ENCODE measurements at places on chromosomes 13 and 19. TPM values are rescaled to one million over a fixed set of nuclear protein-coding genes. Genes with fewer than 3 reads are reported as not detected.

DNA sequence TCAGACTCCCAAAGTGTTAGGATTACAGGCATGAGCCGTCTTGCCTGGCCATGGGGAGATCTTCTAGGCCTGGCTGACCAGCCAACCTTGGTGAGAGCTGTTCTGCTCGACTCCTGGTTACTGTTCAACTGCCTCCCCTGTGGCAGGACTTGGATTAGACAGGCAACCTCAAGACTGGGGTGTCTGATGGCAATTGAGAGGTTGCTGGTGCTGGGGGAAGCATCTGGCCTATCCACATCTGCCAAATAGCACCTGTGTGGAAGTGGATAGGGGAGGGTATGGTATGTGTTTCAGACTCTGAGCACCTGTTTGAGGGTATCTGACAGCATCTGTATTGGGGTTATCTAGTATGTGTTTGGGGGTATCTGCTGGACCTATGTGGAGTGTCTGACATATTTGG lies 44.7 kb downstream of the ARHGEF18 start:
- DNase-seq = no peak

DNA sequence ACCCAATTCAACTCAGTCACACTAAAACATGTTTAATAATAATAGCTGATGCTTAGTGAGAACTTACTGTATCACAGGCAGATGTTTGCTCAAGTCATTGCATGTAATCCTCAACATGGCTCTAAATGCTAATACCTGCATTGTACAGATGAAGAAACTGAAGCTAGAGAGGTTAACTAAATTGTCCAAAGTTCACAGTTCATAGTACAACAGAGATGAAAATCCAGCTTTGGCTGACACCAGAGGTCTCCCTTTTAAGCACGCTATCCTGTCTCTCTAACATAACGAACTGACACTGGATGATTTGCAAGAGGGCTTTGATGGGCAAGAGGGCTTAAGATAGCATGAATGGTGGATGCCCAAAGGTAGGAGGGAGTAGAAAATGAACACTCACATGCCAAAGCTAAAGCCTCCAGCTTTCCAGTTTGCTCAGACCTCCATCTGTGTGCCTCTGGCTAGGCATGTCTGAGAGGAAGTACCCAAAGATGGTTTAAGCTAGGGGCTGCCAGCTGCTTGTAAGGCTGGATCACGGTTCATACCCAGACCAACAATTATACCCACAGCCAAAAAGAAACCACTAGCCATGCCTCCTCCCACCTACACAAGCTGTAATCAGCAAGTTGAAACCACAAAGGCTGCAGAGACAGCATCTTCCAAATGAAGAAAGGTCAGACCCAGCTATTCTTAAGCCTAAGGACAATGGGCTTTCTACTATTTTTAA lies 196.9 kb upstream of the UBL3 start:
- peak; percentile 72 for DNase-seq

DNA sequence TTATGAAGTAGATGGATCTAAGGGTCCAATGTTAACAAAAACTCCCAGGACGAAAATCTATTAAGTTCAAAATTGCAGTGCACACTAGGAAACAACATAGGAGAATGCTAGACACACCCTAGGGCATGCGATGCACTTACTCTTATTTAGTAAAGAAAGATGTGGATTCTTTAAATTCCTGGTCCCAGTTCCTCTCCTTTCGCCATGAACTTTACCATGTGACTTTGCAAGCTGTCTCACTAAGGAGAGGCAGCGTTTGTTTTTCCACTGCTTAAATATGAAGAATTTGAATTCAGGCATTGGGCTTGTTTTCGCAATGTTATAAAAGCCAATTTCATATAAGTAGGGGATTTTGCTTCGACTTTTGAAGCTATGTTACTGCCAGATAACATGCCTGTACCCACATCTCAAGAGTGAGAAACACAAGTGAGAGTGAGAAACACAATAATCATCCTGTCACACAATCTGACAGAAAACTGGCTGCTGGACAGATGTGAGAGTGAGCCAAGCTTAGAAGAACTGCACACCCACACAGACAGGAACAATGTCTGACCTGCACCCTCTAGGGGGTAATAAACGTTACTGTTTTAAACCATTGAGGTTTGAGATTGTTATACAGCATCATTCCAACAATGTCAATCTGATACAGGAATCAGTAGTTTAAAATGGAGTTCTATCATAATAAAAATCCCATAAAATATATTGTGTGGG lies 1308.4 kb downstream of the SLITRK5 start:
- no peak for DNase-seq

GRCh38 chr13:111282425-111282824 lies 38.0 kb upstream of the TEX29 start:
- DNase-seq = no peak

The MAG gene
- total RNA-seq = not detected

The IGFL1 gene
- total RNA-seq = not detected

DNA sequence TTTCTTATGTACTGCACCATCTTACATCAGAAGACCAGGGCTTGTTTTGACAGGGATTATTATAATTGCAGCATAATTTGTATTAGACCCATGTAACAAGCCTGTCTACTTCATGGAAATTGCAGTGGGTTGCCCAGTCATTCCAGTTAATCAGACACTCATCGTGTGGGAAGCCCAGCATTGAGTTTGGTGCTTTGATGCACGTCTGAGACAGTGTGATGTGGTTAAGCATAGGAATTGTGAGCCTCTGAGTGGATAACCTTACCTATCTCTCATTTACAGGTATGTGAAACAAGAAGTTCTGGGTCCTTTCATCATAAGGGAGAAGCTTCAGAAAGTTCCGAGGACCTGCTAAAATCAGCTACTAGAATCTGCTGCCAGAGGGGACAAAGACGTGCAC lies 12.8 kb downstream of the RGCC start:
- DNase-seq = no peak

DNA sequence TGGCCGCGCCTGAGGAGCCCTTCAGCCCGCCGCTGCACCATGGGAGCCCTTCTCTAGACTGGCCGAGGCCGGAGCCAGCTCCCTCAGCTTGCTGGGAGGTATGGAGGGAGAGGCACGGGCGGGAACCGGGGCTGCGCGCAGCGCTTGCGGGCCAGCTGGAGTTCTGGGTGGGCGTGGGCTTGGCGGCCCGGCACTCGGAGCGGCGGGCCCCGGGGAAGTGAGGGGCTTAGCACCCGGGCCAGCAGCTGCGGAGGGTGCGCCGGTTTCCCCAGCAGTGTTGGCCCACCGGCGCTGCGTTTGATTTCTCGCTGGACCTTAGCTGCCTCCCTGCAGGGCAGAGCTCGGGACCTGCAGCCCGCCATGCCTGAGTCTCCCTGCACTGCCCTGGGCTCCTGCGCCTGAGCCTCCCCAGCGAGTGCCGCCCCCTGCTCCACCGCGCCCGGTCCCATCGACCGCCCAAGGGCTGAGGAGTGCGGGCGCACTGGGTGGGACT lies 1890.0 kb upstream of the PCDH20 start:
- DNase-seq = no peak

The CATSPERD gene
- not detected for total RNA-seq

- no peak for DNase-seq
Measured at GRCh38 chr13:46874006-46874405, 22.8 kb downstream of the HTR2A start.

GRCh38 chr13:53240401-53241025 lies 211.9 kb downstream of the OLFM4 start:
- DNase-seq = no peak

DNA sequence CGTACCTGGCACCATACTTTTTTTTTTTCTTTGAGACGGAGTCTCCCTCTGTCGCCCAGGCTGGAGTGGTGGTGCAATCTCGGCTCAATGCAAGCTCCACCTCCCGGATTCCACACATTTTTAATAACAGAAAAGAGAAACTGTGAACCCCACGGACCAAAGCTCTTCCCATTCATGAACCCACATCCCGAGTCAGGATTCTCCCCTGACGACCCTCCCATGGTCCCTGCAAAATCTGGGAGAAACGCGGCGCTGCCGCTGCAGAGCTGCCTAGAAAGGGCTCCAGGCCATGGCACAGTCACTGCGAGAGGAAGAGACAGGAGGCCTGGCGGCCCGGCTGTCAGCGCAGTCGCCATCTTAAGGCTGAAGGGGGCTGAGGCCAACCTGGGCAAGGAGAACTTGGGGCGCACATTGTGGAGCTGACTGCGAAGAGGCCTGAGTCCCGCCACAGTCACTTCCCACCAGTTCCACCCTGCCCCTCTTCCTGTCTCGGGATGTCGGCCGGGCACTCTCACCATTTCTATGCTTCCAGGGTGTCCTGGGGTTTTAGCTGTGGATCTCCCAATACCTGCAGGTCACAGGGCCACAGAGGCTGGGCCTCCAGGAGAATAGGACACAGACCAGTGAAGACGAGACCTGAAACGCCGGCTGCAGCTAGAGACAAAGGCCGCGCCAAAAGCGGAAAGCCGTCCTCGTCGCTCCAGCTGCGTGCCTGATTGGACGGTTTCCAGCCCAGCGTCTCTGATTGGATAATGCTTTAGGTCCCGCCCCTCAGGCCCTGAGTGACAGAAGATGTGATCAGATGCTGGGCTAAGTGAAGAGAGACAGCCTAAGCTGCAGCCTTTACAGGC lies 71.0 kb downstream of the ZNF486 start:
- DNase-seq = peak; percentile 89

DNA sequence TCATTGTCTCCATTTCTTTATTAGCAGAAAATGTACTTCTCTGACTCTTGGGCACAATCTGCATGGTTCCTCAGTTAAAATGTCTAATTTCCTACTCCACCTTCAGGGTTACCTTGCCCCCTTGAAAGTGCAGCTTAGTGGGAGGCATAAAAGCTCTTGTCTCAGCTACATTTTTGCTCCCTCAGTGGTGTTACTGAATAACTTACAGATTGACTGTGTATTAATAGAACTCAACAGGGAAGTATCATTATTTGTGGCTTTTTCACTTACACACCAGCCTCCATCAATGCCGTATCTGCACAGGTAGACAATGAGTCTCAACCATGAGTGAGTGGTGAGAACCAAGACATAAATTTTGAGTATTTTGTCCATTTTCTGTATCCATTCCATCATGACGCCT lies 456.2 kb upstream of the MIR17HG start:
- DNase-seq = no peak

- peak; percentile 99 for DNase-seq
Measured at GRCh38 chr19:39412100-39412866, at the start of gene PLEKHG2. Gene PLEKHG2 (plus strand): TSS chr19:39412669. CDS start chr19:39414087, 1,418 bp downstream.

DNA sequence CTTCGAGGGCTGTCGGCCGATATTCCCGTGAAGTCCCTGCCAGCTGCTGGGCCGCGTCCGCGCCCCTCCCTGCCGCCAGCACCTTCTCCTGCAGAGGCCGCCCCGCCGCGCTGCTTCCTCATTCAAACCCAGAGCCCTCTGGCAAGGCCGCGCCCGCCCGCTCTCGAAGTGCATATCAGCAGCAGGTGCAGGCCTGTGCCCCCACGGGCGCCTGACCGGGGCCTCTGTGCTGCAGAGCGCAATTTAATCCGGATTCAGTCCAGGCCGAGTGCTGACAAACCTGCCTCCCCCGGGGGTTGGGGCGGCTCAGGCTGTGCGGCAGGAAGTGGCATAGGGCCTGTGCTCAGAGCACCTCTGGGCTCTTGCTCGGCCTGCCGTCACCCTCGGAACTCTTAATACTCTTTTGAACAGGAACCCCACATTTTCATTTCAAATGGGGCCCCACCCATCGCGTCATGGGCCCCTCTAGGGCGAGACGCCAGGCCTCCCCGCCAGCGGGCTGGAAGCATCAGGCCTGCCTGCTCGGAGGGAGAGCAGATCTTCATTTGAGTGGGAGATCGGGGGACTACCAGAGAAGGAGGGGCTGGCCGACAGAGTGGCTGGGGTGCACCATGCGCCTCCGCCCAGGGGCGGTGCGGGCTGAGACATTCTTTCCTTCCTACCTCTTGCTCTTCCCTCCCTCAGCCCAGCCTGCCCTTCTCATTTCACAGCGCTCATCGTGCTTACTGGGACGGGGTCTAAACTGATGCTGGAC lies 125.7 kb downstream of the TNFRSF19 start:
- no peak for DNase-seq

GRCh38 chr19:12287958-12288500 lies 6.7 kb downstream of the ZNF44 start:
- DNase-seq = no peak

GRCh38 chr13:67069117-67069767 lies 160.9 kb downstream of the PCDH9 start:
- no peak for DNase-seq

The ZNF835 gene
- not detected for total RNA-seq

- DNase-seq = no peak
Measured at GRCh38 chr19:41652250-41652649, 25.4 kb upstream of the CEACAM4 start.

DNA sequence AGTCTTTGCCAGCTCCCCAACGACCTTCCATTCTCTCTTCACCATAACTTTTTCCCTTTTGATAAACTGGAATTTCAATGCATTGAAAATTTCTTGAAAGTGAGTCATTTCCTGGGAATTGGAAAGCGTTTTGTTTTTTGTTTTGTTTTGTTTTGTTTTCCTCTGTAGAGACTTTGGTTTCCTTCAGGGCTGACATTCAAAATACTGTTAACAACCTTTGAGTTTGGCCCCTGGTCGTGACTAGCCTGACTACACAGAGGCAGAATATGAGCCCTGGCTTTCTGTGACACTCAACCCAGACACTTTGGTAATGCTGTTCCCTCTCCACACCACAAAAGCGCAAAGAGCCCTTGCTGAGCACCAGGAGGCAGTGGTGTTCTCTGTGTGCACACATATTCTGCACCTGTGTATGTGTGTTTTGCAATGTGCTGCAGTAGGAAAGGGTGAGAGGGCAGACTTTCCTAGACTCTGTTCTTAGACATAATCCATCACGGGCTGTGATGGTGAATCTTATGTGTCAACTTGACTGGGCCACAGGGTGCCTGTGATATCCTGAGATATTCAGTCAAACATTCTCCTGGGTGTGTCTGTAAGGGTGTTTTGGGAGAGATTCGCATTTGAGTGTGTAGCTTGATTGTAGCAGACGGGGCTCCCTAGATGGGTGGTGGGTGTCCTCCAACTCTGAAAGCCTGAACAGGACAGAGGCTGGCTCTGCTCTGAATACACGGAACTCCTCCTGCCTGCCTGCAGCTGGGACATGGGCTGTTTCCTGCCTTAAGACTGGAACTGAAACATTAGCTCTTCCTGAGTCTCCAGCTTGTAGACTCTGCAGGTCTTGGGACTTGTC lies 29.5 kb upstream of the ANKRD10 start:
- DNase-seq = peak; percentile 84

DNA sequence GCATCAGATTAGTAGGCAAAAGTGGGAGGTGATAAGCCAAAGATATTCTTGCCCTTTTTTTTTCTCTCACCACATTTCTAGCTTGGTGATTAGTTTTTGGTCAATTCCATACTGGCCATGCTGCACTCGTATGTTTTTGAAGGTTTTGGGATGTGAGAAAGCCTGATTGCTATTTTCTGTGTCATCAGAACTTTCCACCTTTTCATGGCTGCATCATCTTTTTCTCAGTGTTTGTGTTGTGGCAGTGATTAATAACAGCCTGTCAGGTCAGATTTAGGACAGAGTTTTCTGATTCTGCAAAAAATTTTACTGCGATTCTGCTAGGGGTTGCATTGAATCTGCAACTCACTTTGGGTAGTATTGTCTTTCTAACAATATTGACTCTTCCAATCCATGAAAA lies 32.9 kb downstream of the PSG1 start:
- DNase-seq = no peak

The RUBCNL gene
- 0.26 TPM for total RNA-seq

The CBY2 gene
- total RNA-seq = not detected

All from myocyte (in vitro differentiated cells).